ENCODE measurements at places on chromosomes 3 and 15.

DNA sequence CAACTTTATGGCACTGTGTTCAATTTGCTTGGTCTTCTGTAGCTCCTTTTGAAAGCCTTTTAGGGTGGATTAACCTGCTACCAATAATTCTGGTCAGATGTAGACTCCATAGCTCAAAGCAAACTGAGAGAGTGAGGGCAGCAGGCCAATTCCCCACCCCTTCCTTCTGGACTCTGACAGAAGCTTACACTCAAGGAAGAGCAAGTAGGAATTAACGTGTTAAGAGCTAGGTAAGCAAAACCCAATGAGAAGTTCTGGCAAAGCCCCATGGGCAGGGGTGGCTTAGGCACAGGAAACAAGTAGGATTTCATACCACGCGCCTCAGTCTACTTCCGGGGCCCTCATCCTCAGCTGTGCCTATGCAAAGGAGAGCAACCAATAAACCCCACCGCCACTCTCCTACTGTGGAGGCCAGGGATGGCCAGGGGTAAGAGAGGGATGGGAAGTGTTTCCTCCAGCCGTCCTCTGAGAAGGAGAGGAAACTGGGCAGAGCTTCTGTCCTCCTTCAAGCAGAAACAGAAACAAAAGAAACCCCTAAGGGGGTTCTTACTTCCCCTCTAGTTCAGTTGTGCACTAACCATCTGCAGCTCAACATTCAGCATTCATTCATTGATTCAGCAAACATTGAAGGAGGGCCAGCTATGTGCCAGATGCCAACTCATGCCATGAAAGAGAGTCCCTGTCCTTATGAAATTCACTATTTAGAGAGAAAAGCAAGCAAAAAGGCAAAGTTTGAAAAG lies 12.6 kb downstream of the CCR5 start:
- no peak for DNase-seq

- peak; percentile 21 for DNase-seq
Measured at GRCh38 chr3:61381745-61382392, 130.6 kb upstream of the FHIT start.

DNA sequence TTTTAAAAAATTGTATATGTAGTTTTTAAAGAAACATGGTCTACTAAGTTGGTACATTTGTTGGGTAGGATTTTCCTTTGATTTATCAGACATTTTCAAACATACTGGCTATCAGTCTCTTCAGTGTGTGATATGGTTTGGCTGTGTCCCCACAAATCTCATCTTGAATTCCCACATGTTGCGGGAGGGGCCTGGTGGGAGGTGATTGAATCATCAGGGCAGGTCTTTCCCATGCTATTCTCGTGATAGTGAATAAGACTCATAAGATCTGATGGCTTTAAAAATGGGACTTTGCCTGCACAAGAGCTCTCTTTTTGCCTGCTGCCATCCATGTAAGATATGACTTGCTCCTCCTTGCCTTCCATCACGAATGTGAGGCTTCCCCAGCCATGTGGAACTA lies 121.9 kb downstream of the ABI3BP start:
- no peak for DNase-seq

DNA sequence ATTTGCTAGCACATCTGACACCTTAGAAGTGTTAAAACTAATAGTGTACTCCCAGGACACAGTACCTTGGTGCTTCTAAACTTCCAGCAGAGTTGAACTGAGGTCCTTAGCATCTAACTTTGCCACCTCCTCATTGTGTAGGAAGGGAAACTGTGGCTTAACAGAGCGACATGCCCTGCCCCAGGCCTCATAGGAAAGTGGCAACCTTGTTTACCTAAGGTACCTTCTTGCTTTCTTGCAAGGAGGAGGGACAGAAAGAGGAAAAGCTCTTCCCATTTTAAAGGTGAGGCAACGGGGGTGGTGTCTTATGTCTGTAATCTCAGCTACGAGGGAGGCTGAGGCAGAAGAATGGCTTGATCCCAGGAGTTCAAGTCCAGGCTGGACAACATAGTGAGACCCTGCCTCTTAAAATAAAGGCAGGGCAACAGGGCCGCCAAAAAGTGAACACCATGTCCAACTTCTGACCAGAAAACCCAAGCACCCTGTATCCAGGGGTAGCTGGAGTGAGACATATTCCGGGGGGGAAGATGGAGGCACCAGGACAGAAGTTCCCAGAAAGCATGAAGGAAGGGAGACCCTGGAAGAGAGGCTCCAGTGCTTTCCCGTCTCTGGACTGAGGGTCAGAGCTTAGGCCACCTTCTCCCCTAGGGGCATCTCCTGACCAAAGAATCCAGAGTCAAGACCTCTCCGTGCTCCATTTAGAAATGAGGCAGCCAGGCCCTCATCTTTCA lies 540 bp upstream of the KLHL40 start:
- DNase-seq = no peak

DNA sequence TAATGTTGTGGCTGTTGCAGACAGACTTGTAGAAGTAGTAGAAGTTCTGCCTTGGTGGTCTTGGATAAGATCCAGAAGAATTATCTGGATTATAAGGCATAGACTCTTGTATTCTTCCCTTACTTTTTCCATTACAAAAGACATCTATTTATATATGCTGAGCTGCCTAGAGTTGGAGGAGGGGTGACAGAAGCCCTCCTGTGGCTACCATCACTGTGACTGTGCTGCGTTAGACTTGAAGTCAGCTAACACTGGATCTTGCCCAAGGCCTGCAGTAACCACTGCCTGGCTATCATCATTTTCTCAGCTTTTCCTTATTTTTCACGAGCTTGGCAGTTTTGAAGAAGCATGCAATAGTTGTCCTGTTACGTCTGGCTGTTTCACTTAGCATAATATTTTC lies 684.8 kb upstream of the BCHE start:
- no peak for DNase-seq

DNA sequence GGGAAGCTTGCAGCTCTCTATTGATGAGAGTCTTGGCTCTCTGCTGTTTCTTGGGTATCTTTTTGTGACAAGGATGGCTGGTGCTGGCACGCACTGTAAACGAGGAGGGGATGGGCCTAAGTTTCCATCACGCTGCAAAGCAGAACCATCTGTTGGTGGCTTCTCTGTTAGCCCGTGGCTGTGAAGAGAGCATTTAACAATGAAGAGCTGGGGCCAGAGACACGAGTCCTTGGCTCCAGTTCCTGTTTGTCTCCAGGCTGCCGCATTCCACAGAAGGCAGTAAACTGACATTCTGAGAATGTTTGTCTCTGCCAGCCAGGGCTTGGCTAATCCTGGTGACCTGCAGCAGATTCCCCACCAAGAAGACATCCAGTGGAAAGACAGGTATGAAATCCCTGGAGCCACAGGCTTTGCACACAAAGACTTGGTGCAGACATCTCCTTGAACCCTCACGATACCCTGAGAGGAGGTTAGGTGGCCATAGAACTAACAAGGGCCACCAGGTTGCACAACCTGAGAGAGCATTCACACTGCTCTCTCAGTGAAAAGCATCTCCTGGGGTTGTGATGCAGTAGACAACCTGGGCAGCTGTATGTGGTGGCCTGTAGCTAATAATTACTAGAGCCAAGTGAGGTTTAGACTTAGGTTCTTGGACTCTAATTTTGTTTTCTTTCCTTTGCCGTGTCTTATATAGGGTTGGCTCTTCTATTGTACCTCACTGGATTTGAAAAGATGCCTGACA lies 130.9 kb downstream of the ASB7 start:
- DNase-seq = peak; percentile 54

DNA sequence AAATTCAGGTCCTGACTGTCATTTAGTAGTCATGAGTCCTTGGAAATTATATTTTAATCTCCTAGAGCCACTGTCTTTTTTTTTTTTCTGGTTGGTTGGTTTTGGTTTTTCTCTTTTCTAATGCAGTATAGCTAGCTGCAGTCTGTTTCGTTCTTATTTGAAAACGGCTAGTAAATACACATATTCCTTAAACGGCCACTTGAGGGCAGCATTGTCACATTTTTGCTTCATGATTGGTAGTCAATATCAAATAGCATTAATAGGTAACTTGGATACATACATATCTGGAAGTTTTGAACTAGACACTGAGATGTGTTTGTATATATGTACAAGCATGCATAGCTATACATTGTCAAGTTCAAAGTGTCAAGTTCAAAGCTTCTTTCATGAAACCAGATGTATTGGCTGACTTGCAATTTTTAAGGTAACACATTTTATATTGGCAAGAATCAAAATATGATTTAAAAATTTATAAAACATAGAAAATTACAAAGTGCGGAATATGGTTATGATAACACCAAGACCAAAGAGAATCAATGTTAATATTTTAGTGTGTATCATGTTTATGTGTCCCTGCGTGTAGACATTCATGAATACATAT lies 22.5 kb downstream of the GABRA5 start:
- DNase-seq = peak; percentile 60

DNA sequence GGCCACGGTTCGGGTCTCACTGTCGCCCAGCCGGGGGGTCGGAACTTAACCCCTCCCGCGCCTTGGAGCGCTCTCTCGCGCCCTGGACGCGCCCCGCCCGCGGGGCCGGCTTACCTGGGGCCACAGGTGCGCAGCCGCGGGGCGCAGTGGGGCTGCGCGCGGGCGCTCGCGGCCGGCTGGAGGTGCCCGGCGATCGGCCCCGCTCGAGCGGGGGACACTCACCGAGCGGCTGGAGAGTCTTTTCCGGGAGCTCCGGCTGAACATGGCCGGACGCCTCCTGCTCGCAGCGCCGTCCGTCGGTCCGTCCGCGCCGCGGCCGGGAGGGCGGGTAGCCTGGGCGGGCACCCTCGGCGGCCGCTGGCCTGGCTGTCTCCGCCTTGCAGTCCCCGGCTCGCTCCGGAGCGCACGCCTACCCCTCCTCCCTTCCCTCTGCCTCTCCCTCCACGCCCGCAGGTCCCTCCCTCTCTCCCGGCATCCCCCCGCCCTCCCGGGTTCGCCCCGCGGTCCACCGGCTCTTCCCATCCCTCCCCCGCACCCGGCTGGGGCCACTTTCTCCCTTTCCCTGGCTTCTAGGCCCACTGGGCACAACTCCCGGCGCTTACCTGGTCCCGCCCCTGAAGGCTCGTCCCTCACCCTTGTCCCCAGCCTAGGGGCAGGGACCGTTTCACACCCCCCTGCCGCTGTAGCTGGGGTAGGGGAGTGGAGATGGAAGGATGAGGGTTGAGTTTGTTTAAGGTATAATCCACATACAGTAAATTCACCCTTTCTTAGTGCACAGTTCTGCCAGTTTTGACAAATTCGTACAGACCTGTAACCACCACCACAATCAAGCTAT lies 220.1 kb upstream of the PRICKLE2 start:
- no peak for DNase-seq

- DNase-seq = no peak
Measured at GRCh38 chr15:48754011-48754410, 56.9 kb downstream of the CEP152 start.

DNA sequence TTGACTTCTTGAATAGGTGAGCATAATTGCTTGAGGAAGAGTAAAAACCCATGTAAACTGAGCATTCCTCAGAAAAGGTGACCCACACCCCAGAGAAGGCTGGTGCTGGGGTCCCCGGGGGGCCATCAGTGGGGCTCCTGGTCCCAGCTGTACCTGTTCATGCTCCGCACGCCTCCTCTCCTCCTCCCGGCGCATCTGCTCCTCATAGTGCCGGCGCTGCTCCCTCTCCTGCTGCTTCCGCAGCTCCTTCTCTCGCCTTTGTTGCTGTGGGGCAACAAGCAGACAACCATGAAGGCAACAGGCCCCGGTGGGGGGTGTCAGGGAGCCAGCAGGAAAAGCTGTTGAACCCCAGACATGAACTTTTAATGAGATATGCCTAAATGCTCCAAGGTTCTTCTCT lies 113.7 kb upstream of the SLC2A2 start:
- DNase-seq = no peak

DNA sequence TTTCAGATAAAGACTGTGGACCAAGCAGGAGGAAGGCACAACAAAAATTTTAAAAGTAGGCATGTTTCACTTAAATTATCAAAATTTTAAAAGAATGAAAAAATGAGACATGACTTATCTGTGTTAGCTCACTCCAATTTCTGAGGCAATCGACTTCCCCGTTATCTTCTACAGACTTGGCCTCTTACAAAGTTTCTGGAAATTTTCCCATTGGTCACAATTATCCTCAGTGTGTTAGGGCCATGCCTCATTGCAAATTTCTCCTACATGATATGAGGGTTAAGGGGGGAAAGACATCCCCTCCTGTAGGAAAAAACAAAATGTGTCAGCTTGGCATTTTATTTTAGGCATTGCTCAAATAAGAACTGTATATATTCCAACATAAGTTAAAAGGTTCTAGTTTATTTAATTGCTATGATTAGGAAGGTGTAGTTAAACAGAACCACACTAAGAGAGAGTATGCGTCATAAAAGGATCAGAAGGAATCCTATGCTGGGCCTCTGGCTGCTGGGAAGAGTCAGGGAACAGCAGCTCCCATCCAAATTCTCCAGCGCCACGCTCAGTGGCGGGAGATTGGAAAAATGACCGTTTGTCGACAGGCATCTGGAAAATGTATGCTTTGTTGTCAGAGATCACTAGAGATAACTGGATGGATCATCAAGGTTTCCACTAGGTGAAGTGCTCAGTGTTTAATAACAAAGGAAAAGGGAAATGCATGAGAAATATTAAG lies 463.6 kb upstream of the NR2F2 start:
- DNase-seq = no peak

- no peak for DNase-seq
Measured at GRCh38 chr3:38707730-38708129, 58.2 kb upstream of the SCN5A start.

GRCh38 chr3:128727485-128727884 lies 1.5 kb downstream of the RAB7A start:
- DNase-seq = no peak

DNA sequence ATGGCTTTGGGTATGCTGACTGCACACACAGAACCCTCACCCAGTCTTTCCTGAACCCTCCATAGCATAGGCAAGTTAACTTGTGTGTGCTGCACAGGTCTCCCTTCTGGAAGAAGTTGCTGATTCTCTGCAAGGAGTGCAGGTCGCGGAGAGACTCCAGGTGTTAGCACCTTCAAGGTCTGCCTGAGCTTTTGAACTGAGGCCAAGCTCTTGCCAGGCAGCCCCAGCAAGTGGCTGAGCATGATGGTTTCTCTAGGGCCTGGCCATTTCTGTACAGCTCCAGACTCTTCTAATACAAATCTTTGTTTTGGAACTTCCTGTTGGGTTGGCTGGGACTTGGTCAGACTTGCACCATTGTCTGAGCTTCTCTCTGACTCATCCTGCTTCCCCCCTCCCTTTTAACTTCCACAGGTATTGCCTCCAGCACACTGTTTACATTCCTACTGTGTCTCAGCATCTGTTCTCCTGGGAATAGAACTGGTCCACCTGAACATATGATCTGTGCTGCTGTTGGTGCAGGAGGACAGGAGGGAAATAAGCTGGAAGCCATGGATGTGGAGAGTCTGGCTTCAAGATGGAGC lies 53.3 kb downstream of the KY start:
- DNase-seq = no peak

DNA sequence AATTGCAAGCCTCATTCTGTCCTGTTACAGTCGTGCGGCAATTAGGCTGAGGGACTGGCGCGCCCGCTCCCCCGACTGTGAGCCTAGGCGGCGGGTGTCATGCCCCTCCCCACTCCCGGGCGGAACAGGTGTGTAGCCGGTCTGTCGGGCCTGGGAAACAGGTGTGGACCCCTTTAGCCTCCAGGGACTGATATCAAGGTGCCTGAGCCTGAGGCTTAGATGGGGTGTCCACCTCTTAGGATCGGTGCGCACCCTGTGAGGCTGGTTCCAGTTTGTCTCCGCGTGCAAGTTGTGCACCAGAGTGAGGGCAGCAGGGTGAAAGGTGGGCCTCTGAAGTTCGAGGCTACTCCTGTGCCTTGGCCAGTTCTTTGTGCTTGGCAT lies 686 bp downstream of the VPS8 start:
- no peak for DNase-seq

Measured in LNCaP clone FGC (cell line).